MM.1S (cell line): ENCODE measurements at places on chromosomes 2 and 18.

- DNase-seq, result no peak
These were observed 149.0 kb downstream of the ADCYAP1 start for GRCh38 chr18:1053331-1054315.

GRCh38 chr18:9557250-9557943 is 57.0 kb downstream of the PPP4R1 start:
- DNase-seq, result no peak

DNA sequence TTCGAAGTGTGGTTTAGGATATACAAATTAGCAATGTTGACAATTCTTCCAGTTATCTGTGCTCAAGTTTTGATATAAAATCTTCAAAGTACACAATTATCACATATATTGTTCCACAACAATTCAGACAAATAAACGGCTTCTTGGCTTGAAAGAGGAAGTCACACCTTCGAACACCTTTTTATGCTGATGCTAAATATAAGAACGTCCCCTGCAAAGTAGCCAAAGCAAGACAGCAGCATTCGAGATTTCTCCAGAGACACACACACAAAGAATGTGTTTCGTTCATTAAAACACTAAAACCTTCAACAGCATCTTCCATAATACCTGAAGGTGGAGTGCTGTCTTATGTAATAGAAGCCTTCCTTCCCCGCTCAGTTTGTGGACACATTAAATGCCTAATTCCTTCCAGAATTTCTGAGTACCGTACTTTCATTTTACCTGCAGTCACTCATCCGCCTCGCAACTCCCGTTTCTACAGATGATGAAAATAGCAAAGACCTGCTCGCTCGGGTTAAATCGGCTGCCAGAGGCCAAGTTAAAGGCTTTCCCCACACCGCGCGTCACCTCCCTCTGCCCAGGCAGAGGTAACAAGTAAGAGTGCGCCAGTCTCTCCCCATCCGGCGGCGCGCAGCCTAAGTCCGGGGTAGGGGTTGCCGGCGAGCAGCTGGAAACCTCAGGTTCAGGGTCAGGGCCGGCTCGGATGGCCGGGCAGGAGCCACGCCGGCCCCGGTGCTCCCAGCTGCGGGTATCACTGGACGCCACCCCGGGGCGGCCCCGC is 847 bp downstream of the SERPINE2 start:
- DNase-seq, result peak; percentile 72

- no peak for DNase-seq
These were observed 505.7 kb upstream of the KLHL29 start for GRCh38 chr2:22879009-22879863.

- no peak for DNase-seq
These were observed 307.7 kb upstream of the TNP1 start for GRCh38 chr2:217167531-217167930.

DNA sequence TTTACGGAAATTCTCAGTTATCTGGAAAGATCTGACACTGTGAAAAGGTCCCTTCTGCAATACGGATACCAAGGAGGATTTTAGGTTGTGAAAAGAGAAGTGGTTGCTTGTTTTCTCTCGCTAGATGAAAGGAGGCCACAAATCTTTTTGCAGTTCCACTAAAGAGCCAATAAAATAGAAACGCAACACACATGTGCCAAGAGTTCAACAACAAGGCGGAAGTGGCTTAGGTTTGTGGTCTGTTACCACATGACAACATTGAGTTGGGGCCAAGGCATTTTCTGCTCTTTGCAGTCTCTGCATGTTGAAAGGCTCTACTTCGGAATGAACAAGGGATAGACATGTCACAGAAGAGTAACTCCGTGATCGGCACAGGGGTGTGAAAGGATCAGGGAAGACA is 115.7 kb upstream of the OSR1 start:
- DNase-seq, result peak; percentile 92

DNA sequence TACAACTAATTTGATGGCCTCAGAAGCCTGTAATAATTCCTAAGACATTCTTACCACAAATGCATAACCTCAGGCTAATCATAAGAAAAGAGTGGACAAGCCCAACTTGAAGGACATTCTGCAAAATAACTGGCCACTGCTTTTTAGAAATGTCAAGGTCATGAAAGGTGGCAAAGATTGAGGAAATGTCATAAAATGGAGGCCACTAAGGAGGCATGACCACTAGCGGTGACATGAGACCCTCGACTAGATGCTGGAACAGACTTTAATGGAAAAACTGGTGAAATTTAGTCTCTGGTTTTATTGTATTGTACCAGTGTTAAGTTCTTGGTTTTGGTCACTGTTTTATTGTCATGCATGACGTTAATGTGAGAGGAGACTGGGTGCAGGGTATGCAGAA is 78.6 kb downstream of the SP3 start:
- no peak for DNase-seq

DNA sequence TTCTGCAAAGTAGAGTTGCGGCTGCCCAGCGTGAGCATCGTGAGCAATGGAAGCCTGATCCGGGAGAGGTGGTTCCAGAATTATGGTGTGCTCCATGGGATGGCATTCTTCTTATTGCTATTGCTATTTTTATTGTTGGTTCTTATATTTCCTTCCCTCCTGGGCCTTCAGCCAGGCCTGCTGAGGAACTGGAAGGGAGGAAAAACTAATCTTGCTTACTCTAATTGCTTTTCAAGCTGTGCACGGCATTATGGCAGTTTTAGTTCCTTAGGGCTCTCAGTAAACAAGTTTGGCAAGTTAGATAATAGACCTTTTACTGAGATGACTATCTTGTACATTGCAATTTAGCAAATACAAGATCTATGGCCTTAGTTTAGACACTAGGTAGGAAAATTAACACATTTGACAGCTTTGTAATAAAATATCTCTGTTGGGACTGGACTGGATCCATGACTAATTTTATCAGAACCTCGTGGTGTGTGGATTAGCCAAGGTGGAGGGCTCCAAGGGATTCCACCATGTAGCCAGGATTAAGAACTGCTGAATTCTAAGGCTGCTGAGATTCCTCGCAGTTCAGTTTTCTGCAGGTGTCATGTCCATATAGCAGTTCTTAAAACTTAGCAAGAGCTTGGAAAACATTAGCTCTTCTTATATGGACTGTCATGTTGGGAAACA is 6.0 kb downstream of the RSAD2 start:
- DNase-seq, result no peak

- no peak for DNase-seq
These were observed 807.8 kb upstream of the ACVR2A start for GRCh38 chr2:147037048-147037447.

GRCh38 chr2:141260911-141261310 is 869.9 kb downstream of the LRP1B start:
- no peak for DNase-seq

DNA sequence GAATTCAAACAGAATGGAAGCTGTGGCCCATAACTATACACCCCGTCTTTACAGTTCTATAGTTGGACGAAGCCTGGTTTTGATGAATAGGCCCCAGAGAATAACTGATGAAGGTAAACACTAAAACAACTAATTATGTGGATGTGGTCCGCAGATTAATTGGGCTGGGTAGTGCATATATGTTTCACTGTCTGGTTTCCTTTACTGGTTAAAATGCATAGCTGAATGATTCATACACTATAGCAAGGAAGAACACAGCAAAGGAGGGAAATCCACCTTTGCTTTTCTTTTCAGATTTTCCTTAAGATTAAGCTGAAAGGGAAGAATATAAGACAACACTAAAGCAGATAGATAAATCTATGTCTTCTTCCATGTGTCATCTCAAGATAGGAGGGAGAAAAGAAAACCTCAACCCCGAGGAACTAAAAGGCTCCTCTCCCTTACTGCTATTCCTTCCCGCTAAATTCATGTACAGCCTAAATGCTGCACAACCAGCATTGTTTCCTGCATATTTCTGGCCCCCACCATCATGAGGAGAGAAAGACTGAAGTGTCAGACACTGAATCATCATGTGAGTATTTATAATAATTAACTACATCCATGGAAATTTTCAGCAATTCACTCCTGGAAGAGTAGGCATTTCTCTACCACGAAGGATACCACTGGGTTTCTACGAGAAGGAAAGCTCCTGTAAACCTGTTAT is 297.1 kb upstream of the CCDC68 start:
- no peak for DNase-seq

- DNase-seq, result no peak
These were observed 32.2 kb downstream of the ZC3H15 start for GRCh38 chr2:186518291-186518690.

DNA sequence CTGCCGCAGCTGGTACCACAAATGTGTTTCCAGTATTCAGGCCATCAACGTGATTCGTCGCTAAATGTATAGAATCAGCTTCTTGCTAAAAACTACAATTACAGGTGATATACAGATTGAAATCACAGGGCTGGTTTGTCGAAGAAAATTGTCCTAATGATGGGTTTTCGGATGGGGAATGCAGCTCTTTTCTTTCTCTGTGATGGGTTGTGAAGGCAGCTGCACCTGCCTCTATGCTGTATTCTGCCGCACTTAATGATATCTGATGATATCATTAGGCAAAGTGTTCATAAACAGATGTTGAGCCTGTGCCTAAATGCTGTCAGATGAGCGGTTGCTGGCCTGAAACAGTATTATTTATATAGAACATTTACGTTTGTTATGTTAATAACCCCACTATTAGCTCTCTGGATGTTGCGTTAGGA is 218.1 kb downstream of the ARHGAP15 start:
- DNase-seq, result no peak

DNA sequence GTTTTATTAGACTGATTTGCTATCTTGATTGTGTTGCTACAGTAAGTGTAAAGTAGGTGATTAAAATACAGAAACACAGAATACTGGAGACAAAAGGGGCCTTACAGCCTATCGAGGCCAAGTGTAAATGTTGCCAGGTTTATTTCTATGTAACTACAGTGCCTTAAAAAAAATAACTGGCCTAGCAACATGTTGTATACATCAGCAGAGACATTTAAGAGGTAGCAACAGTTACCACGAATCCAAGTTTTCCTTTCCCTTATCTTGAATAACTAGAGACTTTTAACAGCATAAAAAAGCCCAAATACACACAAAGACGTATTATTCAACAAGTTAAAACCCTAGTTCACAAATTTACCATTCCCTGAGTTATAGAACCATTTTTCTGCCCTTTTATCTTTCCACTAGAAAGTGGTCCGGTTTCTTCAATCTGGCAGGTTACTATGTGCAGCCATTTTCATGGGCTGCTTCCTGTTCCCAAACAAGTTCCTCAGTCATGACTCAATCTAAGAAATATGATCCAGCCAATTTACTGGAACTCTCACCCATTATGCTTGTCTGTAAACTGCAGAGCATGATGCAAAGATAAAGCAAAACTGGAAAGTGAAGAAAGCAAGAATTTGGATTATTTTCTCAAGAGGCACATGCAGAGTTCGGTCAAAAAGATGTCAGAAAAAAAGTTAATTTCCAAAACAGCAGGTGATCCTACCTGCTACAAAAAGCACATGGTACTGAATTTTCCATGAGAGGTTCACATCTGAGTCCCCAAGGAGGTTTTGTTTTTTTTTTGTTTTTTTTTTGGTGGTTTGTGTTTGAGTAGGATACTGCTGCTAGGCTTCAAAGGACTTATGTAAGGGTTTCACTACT is 22.2 kb downstream of the NFE2L2 start:
- no peak for DNase-seq

DNA sequence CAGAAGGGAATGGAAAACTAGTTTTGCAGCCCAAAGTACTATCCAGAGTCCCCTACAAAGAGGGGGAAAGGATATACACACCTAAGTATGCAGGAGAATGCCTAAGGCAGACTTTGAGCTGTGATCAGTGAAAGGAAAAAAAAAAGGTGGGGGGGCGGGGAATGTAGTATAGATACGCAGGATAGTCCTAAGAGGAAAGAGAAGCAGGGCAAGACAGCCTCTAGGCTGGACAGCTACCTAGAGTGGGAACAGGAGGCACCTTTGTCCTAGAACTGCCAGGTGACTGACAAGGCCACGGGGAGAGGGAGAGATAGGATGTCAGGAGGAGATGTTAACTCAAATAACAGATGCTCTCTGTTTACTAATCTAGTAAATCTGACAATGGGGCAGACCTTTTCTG is 6.0 kb downstream of the REEP1 start:
- DNase-seq, result no peak

DNA sequence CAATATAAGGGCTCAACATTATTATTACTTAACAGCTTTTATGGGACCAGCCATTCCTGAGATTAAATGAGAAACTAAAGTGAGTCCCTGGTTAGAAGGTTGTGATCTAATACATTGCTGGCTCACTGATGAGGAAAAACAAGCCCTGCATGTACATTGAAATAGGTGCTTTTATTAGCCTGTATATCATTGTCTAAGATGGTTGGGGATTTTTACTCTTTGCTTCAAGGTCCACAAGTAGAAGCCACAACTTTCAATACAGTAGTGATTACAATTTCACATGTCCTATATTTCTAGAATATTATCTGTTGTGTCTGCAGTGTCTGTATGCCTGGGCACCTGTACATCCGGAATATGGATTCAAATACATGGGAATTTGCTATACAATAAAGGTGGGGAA is 104.1 kb upstream of the FZD5 start:
- DNase-seq, result no peak

GRCh38 chr2:159175182-159175581 is 111.3 kb downstream of the WDSUB1 start:
- no peak for DNase-seq

DNA sequence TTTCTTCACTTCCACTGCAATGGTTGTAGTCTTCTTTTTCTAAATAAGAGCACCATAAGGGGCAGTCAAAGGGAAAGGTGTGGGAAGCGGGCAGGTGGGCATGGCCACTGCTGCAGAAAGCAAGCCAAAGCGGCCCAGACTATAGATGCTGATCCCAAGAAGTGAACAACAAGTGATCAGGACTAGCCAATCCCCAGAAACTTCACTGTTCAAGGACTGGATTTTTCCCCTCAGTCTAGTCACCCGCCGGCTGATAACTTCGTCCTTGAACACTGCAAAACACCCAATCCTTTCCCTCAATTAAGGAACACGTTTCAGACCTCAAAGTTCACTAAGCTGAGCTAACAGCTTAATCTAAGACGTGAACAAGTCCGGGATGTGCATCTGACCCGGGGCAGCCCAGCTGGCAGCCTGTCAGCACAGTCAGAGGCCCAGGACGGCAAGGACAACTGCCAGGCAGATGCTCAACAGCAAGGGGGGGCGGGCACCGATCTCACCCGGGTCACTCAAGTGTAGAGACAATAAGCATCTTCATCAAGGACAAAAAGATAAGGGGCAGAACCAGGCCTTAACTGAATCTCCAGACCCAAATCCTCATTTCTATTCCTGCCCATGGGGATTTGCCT is 59.8 kb downstream of the HDLBP start:
- no peak for DNase-seq

DNA sequence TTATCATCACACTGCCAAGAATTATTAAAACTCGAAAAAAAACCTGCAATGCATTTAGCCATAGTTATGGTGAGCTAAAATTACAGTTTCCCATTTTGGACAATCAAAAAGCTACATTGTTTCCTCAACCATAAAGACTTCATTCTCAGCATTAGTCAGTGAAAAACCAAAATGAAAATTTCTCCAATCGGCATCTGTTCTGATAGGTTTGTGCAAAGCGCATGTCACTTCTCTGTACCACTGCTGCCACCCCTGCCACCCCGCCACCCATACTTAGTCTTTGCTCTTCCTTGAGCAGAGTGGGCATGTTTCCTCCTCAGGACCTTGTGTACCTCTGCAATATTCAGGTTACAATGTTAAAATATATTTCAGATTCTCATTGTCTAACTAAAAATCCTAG is 7.1 kb upstream of the ZBTB14 start:
- DNase-seq, result no peak
